AG09319 (cell line): ENCODE measurements at places on chromosomes 4 and X.

DNA sequence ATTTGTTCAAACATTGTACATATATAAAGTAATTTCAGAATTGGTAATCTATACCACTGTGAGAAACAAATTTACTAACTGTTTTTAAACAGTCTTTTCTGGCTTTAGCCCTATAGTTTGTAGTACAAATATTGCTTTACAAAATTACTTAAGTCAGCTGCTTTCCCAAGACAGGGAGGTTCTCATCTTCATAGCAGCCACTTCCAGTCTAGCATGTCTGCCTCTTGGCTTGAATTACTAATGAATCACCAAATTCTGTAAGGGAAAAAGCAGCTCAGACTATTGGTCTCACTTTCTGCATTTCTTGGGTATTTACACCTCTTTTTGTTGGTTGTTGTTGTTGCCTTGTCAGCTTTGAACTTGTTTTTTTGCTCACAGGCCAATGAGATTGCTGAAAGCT lies 187.2 kb downstream of the NPFFR2 start:
- DNase-seq, result no peak

DNA sequence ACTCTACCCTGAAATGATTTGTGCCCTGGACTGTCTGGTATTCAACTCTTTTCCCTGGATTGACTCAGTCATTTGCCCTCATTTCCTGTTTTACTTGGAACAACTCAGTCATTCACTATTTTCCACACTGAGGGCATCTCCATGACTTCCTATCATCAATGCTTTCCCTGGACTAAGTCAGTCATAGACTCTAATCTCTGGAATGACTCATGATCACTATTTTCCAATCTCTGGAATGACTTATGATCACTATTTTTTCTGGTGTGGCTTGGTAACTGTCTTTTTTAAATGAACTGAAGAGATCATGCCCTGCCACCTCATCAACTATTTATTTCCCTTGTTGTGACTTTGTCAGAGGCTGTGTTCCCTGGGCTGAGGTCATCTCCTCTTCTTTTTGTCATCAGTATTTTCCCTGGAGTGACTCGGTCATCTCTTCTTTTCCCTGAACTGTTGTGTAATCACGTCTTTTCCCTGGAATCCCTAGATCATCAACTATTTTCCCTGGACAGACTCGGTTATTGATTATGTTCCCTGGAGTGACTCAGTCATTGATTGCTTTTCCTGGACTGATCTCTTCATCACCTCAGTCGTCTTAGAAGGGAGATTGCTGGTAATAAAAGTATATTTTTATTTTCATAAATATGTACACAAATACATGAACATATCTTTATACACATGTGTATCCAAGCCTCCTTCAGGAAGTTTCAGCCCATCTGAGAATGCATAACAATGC lies 327.1 kb upstream of the VCX start:
- no peak for DNase-seq

GRCh38 chr4:118296729-118297128 lies 56.1 kb downstream of the PRSS12 start:
- DNase-seq, result no peak

DNA sequence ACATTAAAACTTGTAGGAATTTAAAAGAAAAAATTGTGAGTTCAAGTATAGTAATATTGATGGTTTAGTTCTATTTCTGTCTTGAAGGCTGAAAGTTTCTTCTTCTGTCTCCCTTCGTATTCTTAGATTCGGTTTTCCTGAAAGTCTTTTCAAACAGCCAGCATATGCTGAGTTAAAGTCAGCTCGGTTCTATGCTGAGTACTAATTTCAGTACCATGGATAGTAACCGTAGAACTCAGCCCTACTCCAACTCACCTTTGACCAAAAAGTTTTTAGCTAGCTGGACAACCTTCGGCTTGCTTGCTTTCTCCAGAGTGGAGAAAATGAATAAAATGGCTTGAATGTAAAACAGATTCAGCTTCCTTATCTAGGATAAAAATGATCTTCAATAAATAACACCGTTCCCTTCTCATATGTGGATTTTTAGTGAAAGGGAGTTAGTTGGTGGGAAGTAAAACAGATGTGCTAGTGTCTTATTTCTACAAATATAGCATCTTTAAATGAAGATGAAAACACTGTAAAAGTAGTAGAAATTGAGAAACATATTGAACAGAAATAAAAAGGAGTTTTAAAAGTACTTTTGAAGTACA lies 5.2 kb downstream of the POU4F2 start:
- DNase-seq, result no peak

DNA sequence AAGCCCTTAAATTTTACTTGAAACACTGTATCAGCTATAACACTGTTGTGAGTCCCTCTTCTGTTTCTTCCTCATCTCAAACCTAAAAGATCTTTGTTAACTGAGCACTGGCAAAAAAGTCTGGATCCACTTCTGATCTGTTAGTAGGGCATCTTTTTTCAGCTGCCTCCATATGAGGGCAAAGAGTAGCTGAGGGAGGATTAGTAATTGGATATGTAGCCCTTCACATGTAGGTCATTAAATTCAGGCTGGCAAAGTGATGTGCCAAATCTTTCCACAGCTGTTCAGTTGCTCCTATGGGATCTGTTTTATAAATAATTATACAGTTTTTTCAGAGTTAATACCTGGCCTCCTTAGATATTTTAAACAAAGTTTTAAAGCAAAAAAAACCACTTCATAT lies 1.1 kb upstream of the TRMT10A start:
- no peak for DNase-seq

DNA sequence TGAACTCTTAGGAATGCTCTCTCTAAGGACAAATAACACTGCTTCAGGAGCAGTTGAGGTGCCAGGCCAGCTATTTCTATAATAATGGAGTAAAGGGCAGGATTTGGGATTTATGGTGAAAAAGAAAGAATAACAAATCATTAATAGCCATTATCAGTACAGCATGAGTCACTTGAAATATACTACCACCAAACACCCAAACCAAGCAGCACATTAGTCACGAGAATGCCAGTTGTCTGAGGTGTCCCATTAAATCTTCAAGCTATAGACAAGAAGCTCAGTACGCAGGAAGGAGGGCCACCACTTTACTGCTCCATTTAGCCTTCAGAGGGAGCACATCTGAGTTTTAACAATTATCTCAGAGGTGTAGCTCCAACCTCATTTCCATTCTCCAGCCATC lies 106.8 kb upstream of the MAGEA10 start:
- no peak for DNase-seq

GRCh38 chr4:128364565-128364964 lies 77.0 kb upstream of the PGRMC2 start:
- no peak for DNase-seq

GRCh38 chrX:143095321-143095720 lies 69.6 kb downstream of the SPANXN4 start:
- no peak for DNase-seq

- DNase-seq, result no peak
Observed at GRCh38 chrX:114905251-114905650, 112.2 kb downstream of the IL13RA2 start.

GRCh38 chr4:108081256-108081655 lies 87.5 kb downstream of the LEF1 start:
- DNase-seq, result no peak

GRCh38 chr4:7001271-7001670 lies 41.9 kb upstream of the TADA2B start:
- no peak for DNase-seq

GRCh38 chrX:110139172-110139571 lies 136.3 kb downstream of the TMEM164 start:
- no peak for DNase-seq

DNA sequence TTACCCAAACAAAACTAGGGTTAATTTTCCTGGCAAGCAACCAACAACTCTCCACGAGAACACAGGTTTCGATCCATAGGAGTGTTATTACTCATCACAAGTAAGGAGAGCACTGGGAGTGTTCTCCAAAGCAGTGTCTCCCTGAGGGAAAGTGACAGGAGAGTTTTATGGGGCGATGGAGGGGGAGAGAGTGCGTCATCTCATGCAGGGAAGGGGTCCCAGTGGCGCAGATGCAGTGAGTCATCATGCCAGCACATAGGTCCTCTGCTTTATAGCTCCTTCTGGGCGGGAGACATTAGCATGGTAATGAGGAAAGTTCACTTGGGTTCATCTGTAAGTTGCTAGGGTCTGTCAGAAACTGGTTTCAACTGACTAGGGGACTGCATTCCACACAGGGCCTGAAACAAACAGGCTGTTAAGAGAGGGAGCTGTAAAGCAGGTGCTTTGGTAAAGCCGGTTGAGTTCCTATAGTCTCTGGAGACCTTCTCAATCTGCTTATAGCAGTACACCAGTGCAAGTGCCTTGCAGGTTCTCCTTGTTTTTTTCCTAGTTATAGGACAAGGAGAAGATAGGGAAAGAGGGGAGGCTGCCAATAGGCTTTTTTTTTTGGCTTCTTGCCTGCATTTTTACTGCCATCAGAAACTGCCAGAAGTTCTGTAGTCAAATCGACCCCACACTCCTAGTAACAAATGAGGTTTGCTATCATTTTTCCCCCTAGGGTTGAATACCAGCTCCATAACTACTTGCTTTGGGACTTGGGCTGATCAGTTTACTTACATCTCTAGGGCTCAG lies 12.8 kb upstream of the BOD1L1 start:
- no peak for DNase-seq

DNA sequence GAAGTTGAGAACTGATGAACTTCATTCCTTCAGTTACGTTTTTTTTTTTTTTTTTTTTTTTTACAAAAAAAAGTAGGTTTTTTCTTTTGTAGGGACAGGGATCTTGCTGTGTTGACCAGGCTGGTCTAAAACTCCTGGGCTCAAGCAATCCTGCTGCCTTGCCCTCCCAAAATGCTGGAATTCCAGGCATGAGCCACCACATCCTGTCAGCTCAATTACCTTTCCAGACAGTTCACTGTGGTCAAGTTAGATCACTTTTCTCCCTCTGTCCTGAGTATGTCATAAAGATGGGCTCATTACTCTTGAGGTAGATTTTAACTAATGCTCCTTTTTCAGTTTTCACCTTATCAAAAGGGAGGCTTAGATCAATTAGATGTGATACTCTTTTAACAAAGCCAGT lies 10.8 kb upstream of the NR3C2 start:
- DNase-seq, result no peak

GRCh38 chr4:33696586-33696985 lies 2547.7 kb downstream of the ARAP2 start:
- DNase-seq, result no peak

DNA sequence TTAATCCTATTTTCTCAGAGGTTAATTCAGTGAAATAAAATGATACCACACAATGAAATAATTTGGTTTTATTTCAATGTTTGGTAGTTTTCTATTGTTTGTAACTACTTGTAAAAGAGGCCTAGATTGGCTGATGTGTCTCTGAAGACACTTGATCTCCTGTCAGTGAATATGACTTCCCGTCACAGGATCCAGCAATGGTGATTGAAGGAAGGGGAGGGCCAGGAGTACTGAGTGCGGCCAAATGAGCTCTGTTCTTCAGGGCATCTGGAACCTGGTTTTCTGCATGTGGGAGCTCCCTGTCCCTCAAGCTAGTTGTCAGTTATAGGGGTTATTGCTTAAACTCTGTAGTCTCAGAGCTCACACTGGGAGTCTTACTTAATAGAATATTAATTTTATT lies 86.5 kb upstream of the OTUD4 start:
- no peak for DNase-seq

- DNase-seq, result no peak
Observed at GRCh38 chrX:154655346-154655745, 2.0 kb upstream of the CTAG2 start.

DNA sequence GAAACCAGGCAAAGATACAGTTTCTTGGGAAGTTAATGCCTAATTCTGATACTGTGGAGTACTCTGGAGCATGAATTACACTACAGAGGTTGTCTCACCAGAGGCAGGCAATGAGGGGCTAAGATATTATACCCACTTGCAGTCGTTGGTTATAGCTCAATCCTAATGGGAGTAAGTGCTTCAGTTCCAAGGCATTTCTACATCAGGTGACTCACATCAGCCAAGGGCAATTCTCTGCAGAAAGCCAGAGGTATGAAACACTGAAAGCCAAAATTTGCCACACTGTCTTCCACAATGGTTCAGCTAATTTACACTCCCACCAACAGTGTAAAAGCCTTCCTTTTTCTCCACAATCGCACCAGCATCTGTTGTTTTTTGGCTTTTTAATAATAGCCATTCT lies 174.0 kb upstream of the IL15 start:
- no peak for DNase-seq

GRCh38 chr4:79917246-79917645 lies 155.8 kb downstream of the ANTXR2 start:
- DNase-seq, result no peak

DNA sequence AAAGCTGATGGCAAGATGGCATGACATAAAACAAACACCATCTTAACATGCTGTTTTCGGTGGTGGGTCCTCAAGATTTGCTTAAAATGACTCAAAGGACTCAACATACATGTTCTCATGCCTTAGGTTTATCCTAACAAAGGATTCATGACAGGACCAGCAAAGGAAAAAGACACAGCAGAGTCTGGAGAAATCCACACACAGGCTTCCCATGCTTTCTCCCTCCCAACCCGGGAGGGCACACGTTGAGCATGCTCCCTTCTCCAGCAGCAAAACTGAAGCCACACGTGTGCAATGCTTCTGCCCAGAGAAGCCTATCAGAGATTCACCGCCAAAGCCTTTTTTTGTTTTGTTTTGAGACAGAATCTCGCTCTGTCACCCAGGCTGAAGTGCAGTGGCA lies 39.9 kb downstream of the SAT1 start:
- no peak for DNase-seq

DNA sequence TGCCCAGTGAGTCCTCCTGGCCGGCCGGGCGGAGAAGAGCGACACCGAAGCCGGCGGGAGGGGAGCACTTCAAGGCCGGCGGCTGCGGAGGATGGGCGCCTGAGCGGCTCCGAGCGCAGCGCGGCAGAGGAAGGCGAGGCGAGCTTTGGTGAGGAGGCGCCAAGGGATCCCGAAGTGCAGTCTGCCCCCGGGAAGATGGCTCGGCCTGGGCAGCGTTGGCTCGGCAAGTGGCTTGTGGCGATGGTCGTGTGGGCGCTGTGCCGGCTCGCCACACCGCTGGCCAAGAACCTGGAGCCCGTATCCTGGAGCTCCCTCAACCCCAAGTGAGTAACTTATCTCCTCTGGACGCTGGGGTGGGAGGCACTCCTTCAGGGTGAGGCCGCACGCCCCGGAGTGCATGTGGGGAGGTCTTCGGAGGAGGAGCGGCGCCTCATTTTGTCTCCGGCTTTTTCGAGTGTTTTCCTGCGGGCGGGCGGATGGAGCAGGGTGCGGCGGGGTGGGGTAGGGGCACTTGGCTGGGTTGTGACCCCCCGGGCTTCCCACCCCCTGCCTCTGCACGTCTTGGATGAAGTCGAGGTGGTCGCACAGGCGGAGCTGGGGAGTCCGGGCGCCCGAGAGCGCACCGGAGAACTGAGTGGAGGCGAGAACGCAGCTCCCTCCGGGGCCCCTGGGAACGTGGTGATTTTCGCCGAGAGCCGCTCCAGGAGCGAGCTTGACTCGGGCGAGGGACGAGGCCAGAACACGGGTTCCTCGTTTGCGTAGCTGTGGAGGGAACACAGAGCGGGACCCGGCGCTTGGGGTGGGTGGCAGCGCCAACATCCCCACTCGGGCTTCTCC lies 979 bp downstream of the EFNB1 start:
- no peak for DNase-seq
